ENCODE measurements at places on chromosomes 13 and 19. TPM values are rescaled to one million over a fixed set of nuclear protein-coding genes. Genes with fewer than 3 reads are reported as not detected.

CDX2 gene
- total RNA-seq = 0.45 TPM

ZNF490 gene
- 4.6 TPM for total RNA-seq

RXFP2 gene
- not detected for total RNA-seq

ELSPBP1 gene
- total RNA-seq = not detected

SIGLECL1 gene
- not detected for total RNA-seq

NLRP5 gene
- total RNA-seq = not detected

LMTK3 gene
- 0.45 TPM for total RNA-seq

FAM83E gene
- 0.71 TPM for total RNA-seq

OVOL3 gene
- not detected for total RNA-seq

NAA16 gene
- total RNA-seq = 12.8 TPM

SIGLEC9 gene
- 19.0 TPM for total RNA-seq

MAP3K10 gene
- total RNA-seq = 18.0 TPM

ERICH4 gene
- total RNA-seq = not detected

FAM216B gene
- total RNA-seq = not detected

TPTE2 gene
- total RNA-seq = 0.19 TPM

FAM98C gene
- 11.8 TPM for total RNA-seq

RNF225 gene
- not detected for total RNA-seq

ZNF224 gene
- 14.8 TPM for total RNA-seq

PRDX2 gene
- 238 TPM for total RNA-seq

RLN3 gene
- not detected for total RNA-seq

VSIG10L gene
- 2.4 TPM for total RNA-seq

ZNF729 gene
- total RNA-seq = not detected

ZNF835 gene
- total RNA-seq = 2.2 TPM

ATF5 gene
- 46.1 TPM for total RNA-seq

GNG7 gene
- total RNA-seq = 1.7 TPM

PLPPR2 gene
- 26.0 TPM for total RNA-seq

CEP89 gene
- 15.4 TPM for total RNA-seq

CEACAM1 gene
- total RNA-seq = 25.6 TPM
